AG04450 (cell line): ENCODE measurements at places on chromosomes 7 and 10.
A peak's percentile ranks its signal among the peaks of the same experiment; 100 is the strongest.

DNA sequence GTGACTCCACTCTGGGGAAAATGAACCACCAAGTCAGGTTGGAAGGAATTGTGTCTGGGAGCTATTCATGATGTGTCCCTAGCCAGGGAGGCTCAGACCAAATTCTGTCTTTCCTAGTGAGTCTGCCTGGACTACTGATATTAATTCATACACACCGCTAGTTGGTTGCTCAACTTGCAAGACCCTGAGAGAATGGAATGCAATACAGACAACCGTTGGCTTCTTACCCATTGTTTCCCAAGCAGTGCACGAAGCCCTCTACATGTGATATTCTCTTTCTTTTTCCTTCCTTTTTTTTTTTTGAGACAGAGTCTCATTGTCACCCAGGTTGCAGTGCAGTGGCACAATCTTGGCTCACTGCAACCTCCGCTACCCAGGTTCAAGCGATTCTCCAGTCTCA lies 19.4 kb upstream of the SRGN start:
- DNase-seq = no peak

DNA sequence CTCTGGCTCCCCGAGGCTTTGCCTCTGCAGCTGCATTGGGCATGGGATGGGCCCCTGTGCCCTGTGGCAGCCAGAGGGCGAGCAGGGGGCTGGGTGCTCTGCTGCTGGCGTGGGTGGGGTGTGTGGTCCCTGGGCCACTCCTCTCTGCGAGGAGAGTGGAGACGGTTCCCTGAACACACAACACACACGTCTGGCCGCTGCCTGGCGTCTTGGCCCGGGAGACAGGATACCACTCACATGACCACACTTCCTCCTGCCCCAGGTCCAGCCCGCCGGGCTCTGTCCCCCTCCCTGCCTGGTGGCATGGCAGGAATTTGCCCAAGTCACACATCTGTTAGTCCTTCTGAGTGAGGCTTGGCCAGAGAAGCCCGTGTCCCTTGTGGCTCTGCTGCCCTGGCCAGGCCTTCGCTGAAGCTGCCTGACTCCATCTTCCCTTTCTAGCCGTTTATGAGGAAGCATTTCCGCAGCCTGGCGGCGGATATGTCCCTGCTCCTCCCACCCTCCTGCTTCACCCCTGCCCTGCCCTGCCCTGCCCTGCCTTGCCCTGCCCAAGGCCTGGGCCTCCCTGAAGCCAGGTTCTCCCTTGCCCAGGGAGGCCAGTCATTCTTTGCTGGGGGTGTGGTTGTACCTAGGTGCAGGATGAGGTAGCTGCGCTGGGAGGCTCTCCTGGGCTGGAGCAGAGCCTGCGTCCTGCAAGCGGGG lies 3.0 kb downstream of the BRI3 start:
- no peak for DNase-seq

- DNase-seq = no peak
Measured at GRCh38 chr7:53604201-53604600, 568.8 kb downstream of the POM121L12 start.

DNA sequence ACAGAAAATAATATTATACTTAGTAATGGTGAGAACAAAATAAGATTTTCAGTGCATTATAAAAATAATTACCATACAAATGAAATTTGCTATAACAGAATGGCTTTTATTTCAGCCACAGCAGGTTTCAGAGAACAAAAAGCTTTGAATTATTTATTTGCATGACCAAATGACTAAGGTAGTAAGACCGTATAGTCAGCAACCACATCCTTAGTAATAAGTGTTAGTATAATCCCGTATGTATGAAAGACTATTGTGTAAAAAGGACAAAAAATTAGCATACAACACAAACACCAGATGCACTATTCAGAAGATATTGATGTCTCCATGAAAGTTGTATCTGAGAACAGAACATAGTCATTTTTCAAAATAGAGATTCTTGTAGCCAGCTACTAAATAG lies 12.2 kb downstream of the PDZD8 start:
- DNase-seq = no peak

DNA sequence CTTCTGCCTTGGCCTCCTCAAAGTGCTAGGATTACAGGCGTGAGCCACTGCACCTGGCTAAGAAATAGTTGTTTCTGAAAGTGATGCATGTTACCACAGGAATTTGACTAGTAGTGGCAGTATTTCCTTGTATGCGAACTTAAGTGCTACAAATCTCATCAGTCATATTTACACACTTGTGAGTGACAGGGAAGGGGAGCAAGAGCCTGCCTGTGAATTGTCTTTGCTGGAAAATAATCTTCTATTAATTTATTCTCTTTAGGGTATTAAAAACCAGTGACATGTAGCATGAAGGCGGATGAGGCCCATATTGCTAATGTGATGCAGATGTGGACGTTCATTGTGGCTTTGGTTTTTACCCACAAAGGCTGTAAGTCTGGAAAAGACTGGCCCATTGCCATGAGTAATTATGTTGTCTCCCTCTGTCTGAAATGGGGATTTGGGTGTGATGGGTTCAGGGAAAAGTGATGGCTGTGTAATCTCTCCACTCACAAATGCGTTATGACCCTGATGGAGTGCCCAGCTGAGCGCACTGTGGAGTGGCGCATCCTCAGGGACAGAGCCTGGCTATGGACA lies 97.6 kb downstream of the CCNY start:
- no peak for DNase-seq

- no peak for DNase-seq
Measured at GRCh38 chr10:109859221-109859620, 64.1 kb downstream of the XPNPEP1 start.

- DNase-seq = no peak
Measured at GRCh38 chr7:97022491-97023306, 1.9 kb downstream of the DLX5 start.

DNA sequence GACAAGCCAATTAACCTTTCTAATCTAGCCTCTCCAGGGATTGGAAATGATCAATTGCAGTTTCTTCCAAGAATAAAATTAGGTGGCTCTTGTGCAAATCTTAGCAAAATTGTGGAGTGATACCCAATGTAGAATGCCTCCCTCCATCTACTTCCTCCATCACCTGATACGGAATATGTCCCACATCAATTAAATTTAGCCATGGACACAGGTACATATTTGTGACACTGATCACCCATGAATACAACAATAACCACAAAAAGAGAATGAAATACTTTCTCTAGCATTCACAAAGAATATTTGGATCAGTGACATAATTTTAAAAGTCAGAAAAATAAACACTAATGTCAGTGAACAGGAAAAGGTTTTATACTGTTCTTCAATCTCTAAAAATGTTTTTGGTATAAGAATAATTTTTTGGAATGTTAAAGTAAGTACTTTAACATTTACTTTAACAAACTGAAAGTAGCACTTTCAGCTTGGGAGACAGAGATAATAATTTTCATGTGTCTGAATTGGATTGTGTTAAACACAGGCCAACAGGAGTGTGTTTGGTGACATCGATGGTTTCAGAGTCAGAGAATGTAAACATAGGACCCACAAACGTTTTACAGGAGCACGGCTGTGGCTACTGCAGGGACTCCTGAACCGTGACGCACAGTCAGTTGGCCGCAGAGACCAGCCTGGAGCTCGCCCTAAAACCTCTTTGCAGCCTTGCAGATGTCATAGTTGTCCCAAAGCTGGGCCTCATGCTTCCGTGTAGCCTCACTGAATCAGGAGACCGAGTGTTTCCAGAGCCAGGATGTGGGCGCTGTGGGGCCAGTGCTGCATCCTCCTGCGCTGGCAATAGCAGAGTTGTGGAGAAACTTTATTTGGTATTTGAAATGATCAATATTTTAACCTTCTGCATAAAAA lies 7.2 kb downstream of the RBM20 start:
- peak; percentile 67 for DNase-seq

DNA sequence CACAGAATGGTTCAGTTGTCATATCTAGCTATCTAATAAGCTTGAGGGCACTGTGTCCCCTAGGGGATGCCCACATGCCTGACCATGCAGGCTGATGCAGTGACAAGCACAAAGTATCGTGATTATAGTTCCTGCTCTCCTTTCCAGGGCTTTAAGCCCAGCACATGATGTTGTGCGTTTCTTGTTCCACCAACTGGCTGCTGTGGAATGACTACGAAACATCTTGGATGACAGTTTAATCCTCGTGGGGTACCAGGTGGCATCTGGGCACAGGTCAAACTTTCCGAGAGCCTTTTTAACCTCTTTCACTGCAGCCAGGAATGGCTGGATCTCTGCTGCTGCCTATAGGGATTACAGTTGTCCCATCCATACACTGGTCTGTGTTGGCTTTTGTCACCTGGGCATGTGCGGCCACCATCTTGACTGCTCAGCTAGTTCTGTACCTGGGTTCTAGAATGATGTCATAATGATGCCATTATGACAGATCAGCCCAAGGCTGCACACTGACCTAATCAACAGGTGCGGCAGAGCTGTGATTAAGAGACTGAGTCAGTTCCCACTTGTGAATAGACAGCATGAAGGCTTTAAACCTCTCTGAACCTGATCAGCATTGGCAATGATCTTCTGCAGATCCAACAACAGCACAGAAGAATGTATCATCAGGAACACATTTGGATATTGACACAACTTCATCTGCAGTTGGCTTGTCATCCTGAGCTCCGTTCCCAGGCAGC lies 144.1 kb downstream of the DLG5 start:
- no peak for DNase-seq

DNA sequence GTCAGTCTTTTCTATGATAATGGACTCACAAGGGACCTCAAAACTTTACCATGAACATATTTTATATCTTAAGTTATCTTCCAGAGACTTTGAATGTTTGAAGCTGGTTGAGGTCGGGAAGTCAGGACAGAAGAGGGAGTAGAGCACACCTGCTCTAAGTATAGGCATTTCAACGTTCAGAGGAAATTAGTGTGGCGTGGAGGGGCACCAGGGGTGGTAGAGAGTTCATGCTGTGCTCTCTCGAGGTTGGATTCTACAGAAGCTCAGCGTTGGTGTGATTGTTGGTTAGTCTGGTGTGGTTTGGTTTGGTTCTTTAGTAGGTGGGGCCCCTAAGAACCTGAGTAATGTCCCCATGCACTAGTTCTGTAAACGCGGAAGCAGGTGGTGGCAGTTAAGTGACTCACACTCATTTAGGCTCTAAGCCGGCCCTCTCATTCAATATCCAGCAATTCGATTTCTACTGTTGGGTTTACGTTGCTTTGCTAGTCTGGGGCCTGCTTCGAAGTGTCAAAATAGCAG lies 19.8 kb downstream of the CNTNAP2 start:
- DNase-seq = no peak

DNA sequence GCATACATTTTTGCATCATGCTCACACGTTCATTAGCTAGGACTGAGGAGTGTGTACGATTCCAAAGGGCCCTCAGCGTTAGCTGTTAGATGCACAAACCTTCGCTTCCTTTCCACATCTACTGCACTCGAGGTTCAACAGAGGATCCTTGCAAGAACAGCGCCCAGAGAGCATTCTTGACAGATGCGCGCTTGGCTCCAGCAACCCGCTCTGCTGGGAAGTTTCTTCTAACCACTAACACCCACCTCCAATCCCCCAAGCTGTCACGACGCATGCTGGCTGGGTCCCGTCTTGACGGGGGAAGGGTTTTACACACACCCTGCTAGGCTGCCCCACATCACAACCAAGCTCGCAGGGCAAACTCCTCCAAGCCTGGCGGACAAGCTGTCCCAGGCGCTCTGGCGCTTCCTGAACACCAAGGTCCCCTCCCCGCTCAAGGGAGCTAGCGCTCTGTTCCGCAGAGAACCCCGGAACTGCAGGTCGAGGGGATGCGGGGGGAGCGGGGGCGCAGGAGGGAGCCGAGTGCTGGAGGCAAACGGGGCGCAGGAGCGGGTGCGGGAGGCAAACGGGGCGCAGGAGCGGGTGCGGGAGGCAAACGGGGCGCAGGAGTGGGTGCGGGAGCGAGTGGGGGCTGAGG lies 653 bp upstream of the ADRB1 start:
- DNase-seq = no peak

DNA sequence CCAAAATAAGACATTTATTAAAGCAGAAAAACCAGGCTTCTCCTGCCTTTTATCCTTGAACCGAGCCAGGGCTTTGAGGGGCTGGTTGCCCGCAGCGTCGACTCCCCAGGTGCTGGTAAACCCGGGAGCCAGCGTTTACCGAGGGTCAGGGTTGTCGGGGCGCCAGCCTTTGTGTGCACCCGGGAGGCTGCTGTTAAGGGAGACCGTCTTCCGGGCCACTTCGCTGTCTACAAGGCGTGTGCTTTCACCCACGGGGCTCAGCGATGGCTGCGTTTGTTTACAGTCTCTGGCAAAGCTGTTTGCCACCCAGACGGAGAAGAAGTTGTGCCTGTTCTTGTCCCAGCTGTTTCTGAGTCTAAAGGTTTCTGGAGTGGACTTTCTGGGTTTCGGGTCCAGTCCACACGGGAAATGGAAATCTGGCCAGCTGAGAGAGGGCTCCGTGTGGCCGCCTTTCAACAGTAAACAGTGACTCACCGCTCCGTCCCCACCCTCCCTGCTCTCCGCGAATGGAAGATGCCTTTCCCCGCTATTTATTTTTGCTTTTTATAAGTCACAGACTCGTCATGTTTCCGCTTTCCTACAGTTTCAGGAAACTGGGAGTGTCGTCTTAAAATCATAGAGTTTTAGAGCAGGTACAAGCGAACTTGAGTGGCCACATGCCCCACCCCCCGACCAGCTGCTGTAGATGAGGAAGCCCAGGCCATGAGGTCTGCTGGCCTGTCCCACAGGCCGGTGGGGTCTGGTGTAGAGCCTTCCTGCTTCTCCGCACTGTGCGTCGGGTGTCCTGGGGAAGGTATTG lies 2.2 kb downstream of the MAFK start:
- peak; percentile 77 for DNase-seq

DNA sequence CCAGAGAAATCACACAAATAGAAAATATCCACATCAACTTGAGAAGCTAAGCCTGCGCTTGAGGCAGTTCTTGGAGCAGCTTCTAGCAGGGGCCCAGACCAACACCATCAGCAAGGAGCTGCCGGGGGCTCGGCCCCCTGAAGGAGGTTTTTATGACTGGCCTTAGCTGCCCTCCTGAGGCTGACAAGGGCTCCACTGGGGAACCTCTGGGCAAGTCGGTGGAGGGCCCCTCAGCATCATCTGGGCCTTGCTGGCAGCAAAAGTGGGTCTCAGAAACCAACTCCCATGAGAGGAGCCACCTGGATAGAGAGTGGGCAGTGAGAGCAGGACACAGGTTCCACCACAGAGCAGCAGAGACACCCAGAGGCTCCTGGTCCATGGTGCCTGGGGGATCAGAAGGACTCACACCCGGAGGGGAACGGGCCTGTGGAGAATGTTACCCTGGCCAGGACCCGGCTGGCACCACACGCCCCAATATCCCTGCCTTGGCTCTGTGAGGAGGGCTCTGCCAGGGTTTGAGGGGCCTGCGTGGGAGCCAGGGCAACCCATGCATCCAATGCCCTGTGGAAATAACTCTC lies 55.9 kb downstream of the NEUROG3 start:
- no peak for DNase-seq

GRCh38 chr10:33478089-33478674 lies 143.7 kb upstream of the NRP1 start:
- no peak for DNase-seq
